ENCODE measurements at places on chromosomes 3 and 15.

GRCh38 chr3:16936233-16936632 is 51.5 kb downstream of the PLCL2 start:
- DNase-seq = no peak

- no peak for DNase-seq
Observed at GRCh38 chr3:15354485-15354884, 22.1 kb upstream of the SH3BP5 start.

DNA sequence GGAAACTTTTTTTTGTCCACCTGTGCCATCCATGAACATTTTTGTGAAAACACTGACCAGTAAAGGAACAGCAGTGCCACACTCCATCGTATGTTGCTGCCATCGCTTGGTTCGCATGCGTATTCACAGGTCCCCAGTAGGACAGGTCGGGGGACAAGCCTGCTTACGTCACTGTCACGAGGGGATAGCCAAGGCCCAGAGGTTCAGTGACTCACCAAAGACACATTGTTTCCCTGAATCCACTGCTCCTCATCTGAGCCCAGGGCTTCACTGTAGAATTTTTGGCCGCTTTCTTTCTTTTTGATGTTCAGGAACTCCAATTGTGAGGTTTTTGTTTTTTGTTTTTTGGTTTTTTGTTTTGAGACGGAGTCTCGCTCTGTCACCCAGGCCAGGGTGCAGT is 5.9 kb downstream of the ADPRH start:
- DNase-seq = no peak

- no peak for DNase-seq
Observed at GRCh38 chr3:151443583-151443982, 17.3 kb downstream of the IGSF10 start.

- DNase-seq = no peak
Observed at GRCh38 chr3:12658593-12659058, 5.3 kb downstream of the RAF1 start.

DNA sequence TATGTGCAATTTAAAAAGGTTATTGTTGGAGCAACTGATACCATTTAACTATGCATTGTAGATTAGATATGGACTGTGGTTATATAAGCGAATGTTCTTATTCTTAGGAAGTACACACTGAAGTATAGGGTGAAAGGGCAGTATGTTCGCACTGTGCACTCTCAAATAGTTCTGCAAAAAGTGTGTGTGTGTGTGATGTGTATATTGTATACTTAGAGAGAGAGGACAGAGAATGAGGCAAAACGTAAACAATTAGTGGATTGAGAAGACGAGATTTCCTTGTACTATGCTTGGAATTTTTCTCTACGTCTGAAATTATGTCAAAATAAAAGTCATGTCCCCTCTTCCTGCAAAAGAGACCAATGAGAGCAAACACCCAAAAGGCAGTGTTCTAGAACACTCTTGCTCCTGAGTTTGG is 30.4 kb downstream of the LSM3 start:
- no peak for DNase-seq

GRCh38 chr3:119690043-119690656 is 12.7 kb upstream of the CFAP91 start:
- DNase-seq = no peak

- DNase-seq = no peak
Observed at GRCh38 chr3:120681506-120682038, 467 bp downstream of the HGD start.

GRCh38 chr3:64924961-64925360 is 237.2 kb upstream of the ADAMTS9 start:
- no peak for DNase-seq
